ENCODE measurements at places on chromosomes 7 and 10.

DNA sequence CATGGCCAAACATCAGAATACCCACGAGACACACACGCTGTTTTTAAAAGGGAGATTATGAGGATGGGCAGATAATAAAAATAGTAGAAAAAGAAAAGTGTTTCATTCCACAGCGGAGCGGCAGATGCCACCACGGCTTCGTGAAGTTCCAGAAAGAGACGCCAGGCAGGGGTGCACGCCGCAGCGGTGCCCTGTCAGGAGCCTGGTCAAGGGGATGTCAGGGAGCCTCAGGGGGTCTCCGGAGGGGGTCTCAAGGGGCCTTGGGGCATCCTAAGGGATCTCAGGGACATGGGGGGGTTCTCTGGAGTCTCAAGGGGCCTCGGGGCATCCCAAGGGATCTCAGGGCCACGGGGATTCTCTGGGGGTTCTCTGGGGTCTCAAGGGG lies 253.4 kb downstream of the ZMYND11 start:
- DNase-seq, result no peak

- no peak for DNase-seq
Measured at GRCh38 chr10:28434063-28434462, 98.9 kb upstream of the WAC start.

- no peak for DNase-seq
Measured at GRCh38 chr10:22556774-22557173, 157.6 kb downstream of the PIP4K2A start.

DNA sequence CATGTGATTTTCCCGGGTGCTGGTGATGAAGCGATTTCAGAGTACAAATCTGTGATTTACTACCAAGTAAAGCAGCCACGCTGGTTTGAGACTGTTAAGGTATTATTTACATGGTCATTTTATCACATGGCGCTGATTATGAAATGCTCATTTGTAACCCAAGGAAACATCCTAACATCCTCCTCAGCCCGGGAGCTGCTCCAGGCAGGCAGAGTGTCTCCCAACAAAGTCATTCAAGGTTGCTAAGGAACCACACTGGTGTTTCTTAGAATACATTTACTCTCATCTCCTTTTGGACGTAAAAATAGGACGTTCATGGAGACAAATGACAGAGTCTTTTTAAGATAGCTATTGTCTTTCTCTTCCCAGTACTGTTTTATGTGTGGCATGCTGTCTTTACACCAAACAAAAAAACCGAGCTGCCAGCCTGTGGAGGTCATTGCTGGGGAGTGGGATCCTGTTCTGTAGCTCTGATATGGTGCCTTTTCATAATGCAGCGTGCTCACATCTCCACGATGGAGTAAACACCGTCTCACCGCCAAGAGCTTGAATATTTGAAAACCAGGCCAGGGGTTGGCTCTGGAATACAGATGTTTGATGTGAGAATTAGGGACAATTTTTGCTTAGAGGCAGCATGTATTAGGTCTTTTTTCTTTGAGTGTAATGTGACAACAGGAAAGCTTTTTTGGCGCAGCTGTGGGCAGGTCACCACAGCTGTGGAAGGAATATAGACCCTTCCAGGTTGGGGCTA lies 119.6 kb downstream of the DOCK1 start:
- no peak for DNase-seq

DNA sequence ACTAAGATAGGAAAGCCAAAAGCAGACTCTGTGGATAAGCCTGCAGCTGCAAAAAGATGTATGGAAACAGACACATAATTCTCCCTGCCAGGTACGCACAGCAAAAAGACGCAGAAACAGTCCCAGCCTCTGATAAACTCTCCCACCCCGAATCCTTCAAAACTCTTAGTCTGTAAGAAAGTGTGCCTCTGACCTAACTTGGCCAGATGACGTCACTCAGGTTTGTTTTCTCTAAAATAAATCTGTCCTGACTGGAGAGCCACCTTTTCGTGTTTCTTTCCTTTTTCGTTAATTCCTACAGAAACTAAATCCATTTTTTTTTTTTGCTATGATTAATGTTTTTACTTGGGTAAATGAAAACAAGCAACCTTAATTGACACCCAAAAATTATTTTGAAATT lies 793.8 kb downstream of the SORCS1 start:
- DNase-seq, result no peak

- no peak for DNase-seq
Measured at GRCh38 chr7:56040730-56041129, 10.5 kb downstream of the PSPH start.

GRCh38 chr7:155788616-155789000 lies 23.7 kb downstream of the SHH start:
- no peak for DNase-seq

DNA sequence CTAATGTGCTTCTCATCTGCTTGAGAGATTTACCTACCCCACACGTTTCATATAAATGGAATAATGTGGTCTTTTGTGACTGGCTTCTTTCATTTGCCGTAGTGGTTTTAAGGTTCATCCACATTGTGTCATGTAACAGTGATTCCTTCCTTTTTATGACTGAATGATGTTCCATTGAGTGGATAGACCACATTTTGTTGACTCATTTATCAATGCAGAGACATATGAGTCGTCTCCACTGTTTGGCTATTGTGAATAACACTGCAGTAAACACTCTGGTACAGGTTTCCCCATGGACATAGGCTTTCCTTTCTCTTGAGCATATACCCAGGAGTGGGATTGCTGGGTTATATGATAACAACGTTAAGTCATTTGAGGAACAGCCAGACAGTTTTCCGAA lies 2.0 kb upstream of the AOC1 start:
- no peak for DNase-seq

GRCh38 chr7:24724451-24725190 lies 32.6 kb downstream of the GSDME start:
- no peak for DNase-seq

- DNase-seq, result no peak
Measured at GRCh38 chr7:64509583-64509982, 53.3 kb downstream of the ZNF680 start.

GRCh38 chr7:29989257-29989995 lies at the start of gene SCRN1:
Gene SCRN1, minus strand, starts transcription at chr7:29989801. Its CDS starts 20,734 bp downstream, at chr7:29969067.
- no peak for DNase-seq

DNA sequence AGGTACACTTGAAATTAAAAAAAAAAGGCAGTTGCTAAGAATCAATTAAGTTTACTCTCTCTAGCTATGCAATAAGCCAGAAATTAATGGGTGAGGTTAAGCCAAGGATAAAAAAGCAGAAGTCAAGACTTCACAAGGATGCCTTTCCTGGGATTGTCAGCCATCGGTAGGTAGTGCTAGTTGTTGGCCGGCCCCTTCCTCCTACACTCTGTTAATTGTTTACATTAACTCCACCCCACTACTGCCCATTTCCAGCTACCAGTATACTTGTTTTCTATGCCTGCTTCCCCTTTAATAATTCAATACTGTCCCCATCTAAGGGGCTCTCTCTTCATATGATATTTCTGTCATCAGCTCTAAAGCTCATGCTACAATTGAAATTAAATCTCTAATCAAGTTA lies 461.0 kb downstream of the IPMK start:
- no peak for DNase-seq

- no peak for DNase-seq
Measured at GRCh38 chr7:1715331-1715625, 45.2 kb downstream of the ELFN1 start.

GRCh38 chr7:156640949-156641485 lies 443 bp downstream of the RNF32 start:
- DNase-seq, result no peak

- no peak for DNase-seq
Measured at GRCh38 chr7:104653825-104654401, 325.5 kb downstream of the LHFPL3 start.

DNA sequence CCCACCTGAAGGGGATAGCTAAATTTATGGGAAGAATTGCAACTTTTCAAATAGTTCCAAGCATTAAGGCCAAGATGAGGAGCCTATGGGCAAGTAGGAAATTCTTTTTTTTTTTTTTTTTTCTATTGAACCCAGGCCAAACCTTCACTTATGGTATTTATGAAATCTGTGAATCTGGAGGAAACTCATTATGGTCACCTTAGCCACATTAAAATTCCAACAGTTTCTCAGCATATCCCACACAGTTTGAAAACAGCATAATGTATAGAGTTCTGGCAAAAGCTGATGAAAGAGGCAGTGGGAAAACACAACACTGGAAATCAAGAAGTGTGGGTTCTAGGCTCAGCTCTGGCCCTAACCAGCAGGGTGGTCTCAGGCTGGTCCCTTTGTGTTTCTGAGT lies 236.9 kb downstream of the PTEN start:
- no peak for DNase-seq

DNA sequence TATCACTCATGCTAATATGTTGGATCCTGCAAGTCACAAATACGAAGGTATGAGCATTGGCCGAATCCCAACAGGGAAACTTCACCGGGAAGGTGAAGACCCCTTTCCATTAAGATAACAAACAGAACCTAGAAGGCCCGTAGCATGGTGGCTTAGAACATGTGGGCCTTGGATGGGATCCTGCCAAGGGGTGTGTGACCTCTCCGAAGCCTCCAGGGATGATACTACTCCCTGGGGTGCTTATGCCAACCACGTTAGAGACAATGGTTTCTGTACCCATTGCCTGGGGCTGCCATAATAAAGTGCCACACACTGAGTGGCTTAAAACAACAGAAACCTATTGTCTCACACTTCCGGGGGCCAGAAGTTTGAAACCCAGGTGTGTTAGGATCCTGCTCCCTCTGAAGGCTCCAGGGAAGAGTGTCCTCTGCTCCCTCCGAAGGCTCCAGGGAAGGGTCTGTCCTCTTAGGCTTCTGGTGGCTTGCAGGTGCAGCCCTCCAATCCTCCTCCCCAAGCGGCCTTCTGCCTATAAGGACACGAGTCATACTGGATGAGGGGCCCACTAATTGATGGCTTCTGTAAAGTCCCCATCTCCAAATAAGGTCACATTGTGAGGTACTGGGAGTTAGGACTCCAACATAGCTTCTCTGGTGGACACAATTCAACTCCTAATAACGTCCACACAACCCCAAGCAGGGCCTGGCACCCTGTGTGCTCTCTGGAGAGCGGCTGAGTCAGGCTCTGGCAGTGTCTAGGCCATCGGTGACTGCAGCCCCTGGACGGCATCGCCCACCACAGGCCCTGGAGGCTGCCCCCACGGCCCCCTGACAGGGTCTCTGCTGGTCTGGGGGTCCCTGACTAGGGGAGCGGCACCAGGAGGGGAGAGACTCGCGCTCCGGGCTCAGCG lies 992 bp upstream of the MGMT start:
- DNase-seq, result no peak

DNA sequence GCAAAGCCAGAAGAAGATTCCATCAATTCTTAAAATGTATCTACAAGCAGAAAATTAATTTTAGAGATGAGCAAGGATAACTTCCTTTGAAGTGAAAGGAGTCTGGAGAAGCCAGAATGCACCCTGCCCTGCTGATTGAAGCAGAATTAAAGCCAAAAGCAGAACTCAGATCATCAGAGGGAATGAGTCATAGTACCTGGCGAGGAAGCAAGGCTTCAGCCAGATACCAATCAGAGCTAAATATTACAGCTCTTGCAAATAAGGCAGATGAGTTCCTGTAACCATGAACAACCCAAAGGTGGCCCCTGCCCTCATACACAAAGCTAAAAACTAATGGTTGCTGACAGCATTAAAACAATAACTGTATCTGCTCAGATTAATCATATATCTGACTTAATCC lies 10.4 kb downstream of the HTR7 start:
- DNase-seq, result no peak

- no peak for DNase-seq
Measured at GRCh38 chr7:82335001-82335400, 108.6 kb downstream of the CACNA2D1 start.

DNA sequence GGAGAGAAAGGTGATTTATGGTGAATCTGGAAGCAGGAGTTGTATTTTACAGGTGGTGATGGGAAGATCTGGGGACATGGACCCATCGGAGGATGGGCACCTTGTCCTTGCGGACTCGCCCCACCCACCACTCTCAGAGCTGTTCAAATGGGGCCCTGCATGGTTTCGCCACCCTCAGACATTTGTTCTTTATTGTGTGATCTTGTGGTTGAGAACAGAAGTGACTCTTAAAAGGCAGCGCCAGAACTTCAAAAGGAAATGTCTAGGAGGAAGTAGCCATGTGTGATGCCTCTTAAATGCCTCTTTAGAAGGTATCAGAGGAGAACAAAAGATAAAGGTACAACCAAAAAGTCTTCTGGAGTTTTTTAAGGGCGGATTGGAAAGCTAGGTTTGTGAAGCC lies 205.7 kb downstream of the KIAA1217 start:
- DNase-seq, result no peak

DNA sequence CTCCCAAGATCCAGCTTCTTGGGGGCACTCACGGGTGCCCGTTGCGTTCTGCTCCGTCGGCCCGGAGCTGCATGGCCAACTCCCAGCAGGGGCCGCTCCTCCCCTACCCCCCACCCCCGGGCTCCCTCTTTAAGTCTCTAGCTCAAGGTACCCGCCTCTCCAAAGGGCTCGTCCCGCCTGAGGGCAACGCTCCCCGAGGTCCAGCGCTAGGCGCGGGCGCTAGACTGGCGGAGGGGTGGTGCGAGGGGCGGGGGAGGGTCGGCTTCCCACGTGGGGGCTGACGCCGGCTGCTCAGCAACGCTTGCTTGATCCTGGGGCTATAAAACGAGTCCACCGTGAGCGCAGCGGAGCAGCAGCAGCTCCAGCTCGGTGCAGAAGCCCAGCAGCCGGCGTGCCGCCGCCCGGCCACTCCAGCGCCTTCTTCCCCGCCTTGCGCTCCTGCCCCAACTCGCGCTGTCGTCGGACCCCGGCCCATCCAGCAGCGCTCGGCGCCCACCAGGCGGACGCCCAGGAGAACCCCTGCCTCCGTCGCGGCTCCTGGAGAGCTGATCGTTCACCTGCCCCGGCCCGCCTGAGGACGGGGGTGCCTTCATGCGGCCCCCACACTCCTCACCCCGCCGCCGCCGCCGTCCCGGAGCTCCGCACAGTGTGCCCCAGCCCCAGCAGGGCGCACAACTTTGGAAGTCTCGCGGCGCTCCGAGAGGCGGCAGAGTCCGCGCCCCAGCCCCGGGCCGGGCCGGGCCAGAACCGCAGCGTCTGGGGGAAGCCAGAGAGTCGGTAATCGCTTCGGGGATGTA lies at the start of gene ADRA2A:
Gene ADRA2A (plus strand): TSS at position 348 of the 797 bp plus-strand sequence. CDS start 968 bp downstream, outside the sequence.
- DNase-seq, result no peak

- DNase-seq, result no peak
Measured at GRCh38 chr10:36366843-36367242, 724.7 kb upstream of the FZD8 start.

- no peak for DNase-seq
Measured at GRCh38 chr10:120749856-120750566, 101.2 kb upstream of the WDR11 start.

DNA sequence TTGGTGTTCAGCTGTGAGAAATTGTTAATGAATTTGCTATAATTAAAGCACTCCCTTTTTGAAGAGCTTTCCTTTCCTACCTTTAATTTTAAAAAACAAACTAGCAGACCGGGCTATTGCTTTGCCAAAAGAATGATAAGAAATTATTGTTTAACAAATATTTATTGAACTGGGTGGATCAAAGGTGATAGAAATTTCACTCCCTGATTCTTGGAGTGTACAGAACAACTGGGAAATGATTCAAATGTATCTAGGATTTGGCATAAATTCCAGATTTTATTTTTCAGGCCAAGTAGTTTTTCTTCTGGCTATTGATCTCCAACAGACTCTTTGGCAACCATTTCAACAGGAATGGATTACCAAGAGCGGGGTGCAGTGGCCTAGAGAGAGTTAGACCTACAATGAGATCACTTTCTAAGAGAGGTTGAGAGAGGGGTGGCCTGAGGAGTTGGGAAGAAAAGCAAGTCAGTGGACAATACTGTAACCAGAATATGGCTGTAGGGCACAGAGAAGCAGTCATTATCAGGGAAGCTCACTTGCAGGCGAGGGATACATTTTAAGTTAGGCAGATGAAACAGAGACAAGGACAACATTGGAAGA lies 71.9 kb downstream of the PLXDC2 start:
- DNase-seq, result no peak

- DNase-seq, result no peak
Measured at GRCh38 chr10:102900006-102900405, 18.1 kb upstream of the CNNM2 start.

All from AG04449 (cell line).